ACHN (cell line): ENCODE measurements at places on chromosomes 16 and 17.
A peak's percentile ranks its signal among the peaks of the same experiment; 100 is the strongest.

DNA sequence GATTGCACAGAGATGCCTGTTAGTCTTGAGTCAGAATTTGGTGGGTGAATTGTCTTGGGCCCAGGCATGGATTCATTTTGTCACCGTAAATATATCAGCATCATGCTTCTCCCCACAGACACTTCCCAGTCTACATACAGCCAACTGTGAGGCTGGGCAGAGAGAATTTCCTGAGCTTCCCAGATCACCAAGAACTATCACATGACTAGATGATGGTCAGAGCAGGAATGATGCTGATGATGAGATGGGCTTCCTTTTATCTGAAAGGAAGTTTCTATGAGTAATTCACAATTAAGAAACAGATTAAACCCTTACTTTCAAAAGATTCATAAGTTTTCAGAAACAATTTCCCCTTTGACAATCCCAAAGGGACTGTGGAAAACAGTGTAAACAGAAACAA, 323 bp upstream of the KRTAP9-9 start:
- no peak for DNase-seq

DNA sequence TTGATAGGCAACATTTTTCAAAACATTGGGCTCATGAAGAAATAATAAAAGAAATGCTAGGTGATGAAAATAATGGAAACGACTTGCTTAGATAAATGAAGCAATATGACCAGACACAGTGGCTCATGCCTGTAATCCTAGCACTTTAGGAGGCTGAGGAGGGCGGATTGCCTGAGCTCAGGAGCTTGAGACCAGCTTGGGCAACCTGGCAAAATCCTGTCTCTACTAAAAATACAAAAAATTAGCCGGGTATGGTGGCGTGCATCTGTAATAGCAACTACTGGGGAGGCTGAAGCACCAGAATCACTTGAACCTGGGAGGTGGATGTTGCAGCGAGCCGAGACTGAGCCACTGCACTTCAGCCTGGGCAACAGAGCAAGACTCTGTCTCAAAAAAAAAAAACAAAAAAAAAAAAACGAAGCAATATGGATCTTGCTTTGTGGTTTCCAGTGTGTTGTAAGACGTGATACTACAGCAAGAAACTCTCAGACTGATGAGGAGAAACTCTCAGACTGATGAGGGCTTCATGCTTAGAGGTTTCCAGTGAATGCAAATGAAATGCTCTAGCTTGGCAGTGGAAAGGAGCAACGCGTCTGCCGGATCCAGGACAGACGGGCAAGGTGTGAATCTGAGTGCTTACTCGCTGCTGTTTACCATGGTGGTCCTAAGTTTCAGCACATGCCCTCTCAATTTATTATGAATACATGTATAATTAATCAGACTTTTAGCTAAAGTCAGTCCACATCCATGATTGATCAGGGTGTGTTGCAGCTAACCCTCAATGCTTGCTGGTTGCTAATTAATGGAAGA, 11.5 kb upstream of the IGF2BP1 start:
- no peak for DNase-seq

DNA sequence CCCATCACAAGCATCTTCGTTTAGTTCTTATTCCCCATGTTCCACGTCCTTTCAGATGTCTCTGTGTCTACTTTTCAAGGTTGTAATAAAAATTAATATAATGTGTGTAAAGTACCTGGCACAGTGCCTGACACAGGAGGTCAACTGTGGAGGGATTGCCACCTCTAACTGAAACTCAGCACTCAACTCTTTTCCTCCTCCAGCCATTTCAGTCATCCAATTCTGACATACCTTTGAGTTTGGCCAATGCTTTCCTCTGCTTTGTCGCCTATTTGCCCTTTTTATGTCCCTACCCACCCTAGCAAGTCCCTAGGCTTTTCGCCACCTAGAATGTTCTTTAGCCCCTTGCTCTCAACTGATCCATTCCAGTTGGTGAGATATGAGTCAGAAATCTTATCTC, 1.6 kb downstream of the UBE2Z start:
- DNase-seq, result no peak

GRCh38 chr17:15177343-15177742, 87.8 kb downstream of the PMP22 start:
- DNase-seq, result no peak

DNA sequence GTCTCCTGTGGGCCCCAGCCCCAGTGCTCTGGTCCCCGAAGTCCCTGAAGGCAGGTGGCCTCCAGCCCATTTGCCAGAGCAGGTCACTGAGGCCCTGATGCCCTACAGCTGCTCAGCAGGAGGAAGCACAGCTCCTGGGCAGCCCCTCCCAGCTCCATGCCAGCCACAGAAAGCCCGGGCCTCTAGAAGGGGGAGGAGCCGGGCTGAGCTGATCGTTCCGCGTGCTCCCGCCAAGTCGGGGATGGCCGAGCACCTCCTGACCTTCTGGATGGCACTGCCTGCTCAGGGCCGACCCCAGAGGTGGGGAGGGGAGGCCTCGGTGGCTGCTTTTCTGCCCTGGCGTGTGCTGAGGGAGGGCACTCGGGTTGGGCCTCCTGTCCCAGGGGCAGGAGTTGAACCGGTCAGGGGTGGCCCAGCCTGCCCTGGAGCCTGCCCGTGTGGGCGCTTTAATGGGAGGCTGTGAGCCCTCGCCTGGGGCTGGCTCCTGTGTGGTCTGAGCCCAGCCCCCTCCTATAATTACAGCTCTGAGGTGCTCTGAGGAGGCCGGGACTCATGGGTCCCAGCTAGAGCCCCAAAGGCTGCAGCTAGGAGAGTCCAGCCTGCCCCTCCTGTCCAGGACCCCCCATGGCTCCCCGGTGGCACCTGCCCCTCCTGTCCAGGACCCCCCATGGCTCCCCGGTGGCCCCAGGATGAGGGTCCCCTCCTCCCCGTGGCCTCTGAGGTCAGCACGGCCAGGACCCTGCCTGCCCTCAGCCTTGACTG, 29.7 kb downstream of the ZFPM1 start:
- DNase-seq, result no peak

DNA sequence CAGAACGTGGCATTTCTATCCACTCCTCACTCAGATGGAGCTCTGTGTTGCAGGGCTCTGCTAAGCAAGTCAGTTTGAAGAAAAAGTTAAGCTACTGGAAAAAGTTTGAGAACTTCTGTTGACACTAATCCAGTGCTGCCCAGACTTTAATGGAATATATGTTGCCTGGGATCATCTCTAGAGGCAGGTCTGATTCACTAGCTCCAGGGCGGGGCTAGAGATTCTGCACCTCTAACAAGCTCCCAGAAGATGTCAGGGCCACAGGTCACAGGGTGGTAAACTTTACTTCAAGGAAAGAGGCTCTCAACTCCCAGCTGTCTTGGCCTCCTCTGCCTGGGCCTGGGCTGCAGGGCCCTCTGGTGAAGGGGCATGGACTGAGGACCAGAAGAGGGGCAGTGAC, 6.8 kb downstream of the TTYH2 start:
- no peak for DNase-seq

DNA sequence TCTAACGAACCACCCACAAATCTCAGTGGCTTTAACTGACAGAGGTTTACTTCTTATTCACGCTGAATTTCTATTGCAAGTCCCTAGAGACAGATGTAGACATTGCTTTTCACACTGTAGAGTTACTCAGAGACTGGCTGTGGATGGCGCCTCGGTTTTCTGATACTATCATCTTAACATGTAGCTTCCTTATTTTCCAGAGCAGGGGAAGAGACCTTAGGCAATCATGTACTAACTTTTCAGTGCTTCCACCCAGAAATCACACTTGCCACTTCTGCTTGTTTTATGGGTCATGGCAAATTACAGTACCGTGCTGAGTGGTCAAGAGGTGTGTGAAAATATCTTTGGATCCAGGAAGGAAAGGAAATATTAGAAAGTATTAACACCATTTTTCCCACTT, 65.4 kb downstream of the MAF start:
- no peak for DNase-seq

DNA sequence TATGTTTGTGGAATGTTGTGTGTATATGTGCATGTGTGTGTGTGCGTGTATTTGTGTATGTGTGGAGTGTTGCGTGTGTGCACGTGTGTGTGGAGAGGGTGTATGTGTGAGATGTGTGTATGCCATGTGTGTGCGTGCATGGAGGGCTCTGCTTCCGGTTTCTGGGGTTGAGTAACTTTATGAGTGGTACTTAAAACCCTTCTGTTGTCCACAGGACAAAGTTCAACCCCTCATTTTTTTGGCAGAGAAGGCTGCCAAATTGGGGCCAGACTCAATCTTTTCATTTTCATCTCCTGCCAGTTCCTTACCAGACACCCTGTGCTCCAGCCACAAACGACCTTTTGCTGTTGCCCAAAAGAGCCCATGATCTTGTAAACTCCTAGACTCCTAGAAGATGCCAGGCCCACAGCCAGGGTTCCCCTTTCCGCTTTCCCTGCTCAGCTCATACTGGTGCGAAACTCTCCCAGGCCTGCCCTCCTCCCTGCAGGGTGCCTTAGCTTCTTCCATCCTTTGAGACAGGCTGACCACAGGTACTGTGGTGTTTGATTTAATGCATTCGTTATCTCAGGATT, 100.2 kb downstream of the CMIP start:
- DNase-seq, result no peak

DNA sequence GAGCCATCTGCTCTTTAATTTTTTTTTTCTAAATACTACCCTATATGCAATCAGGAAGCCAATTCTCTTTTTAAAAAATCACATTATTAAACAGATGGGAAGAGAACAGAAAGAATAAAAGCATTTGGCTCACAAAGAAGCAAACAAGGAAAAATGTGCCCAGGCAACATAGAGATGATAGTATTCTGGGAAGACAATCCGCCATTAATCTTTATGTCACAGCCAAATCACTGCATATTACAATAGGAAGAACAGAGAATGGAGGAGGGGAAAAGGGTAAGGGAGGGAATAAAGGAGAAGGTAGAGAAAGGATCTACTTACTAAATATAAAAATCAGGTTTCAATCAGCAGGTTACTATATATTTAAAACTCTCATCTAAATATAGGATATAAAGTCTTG, 34.3 kb downstream of the STAT5B start:
- no peak for DNase-seq

DNA sequence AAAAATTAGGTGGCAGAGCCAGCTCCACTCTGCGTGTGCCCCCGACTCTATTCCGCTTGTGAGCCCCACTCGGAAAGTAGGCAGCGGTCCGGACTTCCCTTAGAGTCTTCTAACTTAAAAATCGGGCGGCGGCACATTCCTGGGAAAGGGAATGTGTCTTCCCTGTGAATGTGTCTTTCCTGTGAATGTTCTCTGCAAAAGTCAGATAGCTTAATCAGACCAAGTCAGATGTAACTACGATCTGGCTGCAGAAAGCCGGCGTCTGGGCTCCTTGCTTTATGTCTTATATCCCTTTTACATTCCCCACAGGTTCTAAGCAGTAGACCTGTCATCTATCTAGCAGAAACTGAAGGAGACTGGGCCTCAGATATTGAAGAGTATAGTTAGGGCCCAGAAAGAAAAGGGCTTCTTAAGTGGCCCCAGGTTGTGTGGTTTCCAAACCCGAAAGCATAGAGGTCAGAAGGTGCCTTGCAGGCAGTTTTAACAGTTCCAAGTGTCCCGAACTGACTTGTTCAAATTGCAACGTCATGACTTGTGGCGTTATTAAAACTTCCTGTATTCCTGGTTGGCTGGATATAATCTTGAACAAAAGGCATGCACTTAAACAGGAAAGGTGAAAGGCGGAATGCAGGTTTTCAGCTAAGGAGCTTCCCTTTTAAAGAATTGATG, 601 bp downstream of the PHKB start:
- DNase-seq, result peak; percentile 65

DNA sequence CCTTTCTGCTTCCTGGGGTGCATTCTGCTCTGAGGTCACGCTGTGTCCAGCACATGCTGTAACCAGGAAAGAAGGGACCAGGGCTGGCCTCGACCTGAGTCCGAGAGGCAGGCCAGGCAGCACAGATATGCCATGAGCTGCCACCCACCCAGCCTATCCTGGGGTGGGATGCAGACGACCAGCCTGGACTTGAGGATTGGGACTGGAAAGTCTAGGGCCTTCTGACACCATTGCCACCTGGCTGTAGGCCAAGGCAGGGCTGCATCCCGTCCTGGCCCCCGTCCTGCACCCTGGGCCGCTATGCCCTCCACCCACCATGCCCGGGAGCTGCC, 14.3 kb downstream of the ENGASE start:
- no peak for DNase-seq

DNA sequence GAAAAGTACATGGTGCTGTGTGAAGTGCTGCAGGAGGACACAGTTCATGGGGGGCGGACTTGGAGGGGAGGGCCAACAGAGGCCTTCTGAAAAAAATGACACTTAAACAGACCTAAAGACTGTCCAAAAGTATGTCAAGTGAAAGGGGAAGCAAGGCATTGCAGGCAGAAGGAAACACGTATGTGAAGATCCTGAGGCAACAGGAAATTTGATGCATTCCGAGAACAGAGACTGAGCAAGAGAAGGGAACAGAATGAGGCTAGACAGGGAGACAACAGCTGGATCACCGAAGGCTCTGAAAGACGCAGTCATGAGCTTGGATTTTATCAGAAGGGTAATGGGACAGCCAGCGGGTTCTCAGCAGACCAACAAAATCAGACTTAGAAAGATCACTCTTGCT, 1.1 kb downstream of the IFT20 start:
- no peak for DNase-seq

GRCh38 chr16:75486014-75486675, 9.1 kb downstream of the CHST6 start:
- DNase-seq, result no peak

- no peak for DNase-seq
These were observed 34.4 kb upstream of the XYLT2 start for GRCh38 chr17:50311483-50311882.

GRCh38 chr17:65660947-65661346, 99.5 kb upstream of the AXIN2 start:
- DNase-seq, result no peak

DNA sequence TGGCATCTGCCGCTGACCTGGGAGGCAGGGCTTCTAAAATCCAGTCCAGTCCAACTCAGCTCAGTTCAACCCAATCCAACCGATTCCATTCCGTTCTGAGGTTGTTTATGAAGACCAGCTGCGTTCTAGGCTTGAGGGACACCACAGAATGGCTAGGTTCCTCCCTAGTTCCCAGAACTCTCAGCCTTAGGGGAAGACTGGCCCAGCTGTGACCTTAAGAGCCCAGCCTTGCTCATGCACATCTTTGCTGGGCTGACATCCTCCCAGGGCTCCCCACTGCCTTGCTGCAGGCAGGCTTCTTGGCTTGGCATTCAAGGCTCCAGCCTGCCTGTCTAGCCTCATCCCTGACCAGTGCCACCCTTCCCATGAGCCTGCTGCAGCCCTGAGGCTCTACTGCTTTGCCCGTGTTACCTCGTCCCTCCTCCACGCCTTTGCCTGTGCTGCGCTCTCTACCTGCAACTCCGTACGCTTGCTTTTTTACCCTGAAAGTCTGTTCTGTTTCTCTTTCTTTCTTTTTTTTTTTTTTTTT, 7.9 kb downstream of the SLC12A3 start:
- DNase-seq, result no peak

DNA sequence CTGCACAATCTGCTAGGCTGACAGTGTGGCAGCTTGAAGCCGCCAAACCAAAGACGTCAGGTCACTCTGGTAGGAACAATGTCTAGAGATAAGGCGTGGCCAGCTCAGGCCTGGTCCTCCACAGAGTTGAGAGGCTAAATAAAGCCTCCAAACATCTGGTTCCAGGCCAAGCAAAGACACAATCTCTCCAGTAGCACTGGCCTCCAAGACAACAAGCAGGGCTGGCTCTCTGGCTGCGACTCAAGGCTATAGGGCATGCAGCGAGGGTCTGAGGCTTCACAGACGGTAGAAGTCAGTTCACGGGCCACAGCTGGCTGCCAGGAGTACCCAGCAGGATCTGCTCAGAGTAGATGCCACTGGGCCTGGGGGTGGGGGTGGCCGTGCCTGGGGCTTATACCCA, 75.6 kb downstream of the ABR start:
- DNase-seq, result no peak
